Stomach (tissue), 19 donors: ENCODE measurements at places on chromosomes 2 and 18. TPM values are rescaled to one million over a fixed set of nuclear protein-coding genes. Genes with fewer than 3 reads are reported as not detected.

The STARD6 gene
- polyA plus RNA-seq: not detected

The PIGN gene
- 4.4 TPM for polyA plus RNA-seq

The GPR75 gene
- 0.15 TPM for polyA plus RNA-seq

The GTF3C2 gene
- polyA plus RNA-seq: 28.3 TPM

The SPDYA gene
- polyA plus RNA-seq: not detected

DNA sequence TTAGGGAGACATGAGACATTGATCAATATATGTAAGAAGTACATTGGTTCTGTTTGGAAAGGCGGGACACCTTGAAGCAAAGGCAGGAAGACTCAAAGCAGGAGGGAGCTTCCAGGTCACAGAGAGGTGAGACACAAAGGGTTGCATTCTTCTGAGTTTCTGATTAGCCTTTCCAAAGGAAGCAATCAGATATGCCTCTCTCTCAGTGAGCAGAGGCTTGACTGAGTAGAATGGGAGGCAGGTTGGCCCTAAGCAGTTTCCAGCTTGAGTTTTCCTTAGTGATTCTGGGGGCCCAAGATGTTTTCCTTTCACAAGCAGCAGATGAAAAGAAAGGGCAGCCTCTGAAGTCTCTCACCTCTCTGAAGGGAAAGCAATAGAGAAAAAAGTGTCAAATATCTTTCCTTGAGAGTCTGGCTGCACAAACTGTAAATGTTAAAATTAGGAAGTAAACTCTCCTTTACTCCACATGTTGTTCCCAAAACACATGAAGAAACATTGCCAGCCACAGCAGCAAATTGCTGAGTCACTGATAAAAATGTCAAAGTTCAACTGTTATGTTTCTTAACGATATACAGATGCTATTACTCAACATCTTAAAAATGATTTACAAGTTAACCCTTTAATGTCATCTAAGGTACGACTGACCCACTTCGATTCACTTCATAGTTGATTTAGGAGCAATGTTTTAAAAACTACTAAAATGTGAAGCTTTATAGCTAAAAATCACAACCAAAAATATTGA, 40.3 kb downstream of the CYB5A start:
- peaks cover 14% of the 10 kb centered on the region for H3K4me1 ChIP-seq
- no peak overlapping the region for H3K4me3 ChIP-seq
- H3K27me3 ChIP-seq: no peaks in the 10 kb centered on the region
- no peaks in the 10 kb centered on the region for H3K36me3 ChIP-seq
- peak overlapping the region; percentile 73 for H3K27ac ChIP-seq

GRCh38 chr18:8662560-8663255, 42.6 kb upstream of the MTCL1 start:
- no peak overlapping the region for H3K4me3 ChIP-seq
- H3K27me3 ChIP-seq: peaks cover 5% of the 10 kb centered on the region
- DNase-seq: no peak
- H3K27ac ChIP-seq: no peak overlapping the region
- peaks cover 9% of the 10 kb centered on the region for H3K4me1 ChIP-seq
- H3K36me3 ChIP-seq: no peaks in the 10 kb centered on the region

GRCh38 chr18:23540867-23541266, 37.6 kb downstream of the RMC1 start:
- H3K4me1 ChIP-seq: no peaks in the 10 kb centered on the region
- peak; percentile 26 for DNase-seq
- no peaks in the 10 kb centered on the region for H3K27me3 ChIP-seq
- H3K27ac ChIP-seq: no peak overlapping the region

DNA sequence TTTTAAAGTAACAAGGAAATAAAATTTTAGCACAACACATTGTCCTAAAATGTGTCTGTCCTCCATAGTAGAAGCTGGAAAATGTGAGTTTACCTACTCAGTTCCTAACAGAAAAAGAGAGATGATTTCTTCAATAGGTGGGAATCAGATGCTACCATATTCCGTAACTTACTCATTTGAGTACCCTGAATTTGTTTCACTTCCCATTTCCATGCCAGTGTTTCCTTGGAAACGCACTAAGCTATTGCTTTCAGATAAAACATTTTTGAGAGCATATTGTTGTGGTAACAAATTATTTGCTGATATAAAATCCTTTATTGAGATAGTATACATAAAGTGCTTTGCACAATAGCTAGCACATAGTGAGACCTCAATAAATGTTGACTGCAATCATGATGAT, 137.5 kb upstream of the BARD1 start:
- H3K27me3 ChIP-seq: no peaks in the 10 kb centered on the region
- no peaks in the 10 kb centered on the region for H3K4me1 ChIP-seq
- no peak overlapping the region for H3K27ac ChIP-seq

DNA sequence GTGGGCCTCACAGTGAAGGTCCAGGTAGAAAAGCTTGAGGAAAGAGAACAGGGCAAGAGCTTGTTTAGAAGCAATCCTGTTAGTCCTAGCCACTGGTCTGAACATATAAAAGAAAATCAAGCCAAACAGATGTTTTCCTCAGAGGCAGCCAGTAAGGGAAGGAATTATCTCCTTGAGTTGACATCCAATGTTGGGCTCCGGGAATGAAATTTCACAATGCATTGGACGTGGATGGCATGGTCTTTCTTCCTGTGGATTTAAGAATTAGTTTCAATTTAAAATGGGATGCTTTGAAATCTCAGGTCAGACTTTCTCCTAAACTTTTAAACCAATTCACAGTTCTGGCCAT, 92.1 kb downstream of the ACKR3 start:
- no peaks in the 10 kb centered on the region for H3K36me3 ChIP-seq
- H3K4me3 ChIP-seq: no peak overlapping the region
- no peaks in the 10 kb centered on the region for H3K27me3 ChIP-seq
- DNase-seq: no peak

- no peaks in the 10 kb centered on the region for H3K36me3 ChIP-seq
- DNase-seq: no peak
- H3K27me3 ChIP-seq: no peaks in the 10 kb centered on the region
- H3K4me3 ChIP-seq: no peak overlapping the region
Observed at GRCh38 chr2:60127191-60127590, 426.3 kb downstream of the BCL11A start.

DNA sequence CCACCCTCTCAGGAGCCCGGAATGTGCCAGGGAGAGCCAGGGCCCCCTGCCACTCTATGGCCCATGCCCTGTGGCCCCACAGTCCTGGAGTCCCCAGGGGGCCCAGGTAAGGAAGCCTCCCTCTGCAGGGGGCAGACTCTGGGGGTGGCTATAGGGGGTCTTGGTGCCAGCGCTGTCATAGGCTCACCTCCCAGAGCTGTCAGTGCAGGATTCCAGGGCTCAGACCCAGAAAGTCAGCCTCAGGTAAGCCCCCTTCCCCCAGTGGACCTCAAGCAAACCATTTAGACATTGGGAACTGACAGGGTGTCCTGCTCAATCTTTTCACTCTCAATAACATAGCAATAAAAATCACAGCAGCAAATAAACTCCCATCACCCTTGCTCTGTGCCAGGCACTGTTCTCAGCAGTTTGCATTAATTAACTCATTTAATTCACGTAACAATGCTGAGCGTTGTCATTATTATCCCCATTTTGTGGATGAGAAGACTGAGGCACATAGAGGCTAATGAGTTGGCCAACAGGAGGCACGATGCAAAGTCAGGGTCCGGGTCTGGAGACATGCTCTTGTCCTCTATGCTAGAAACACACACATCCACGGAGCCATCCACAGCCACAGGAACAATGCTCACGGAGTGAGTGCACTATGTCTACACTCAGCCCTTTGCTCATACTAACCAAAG, 79.6 kb downstream of the TNS1 start:
- DNase-seq: no peak
- H3K36me3 ChIP-seq: peaks cover 8% of the 10 kb centered on the region
- H3K27ac ChIP-seq: peak overlapping the region; percentile 92
- peaks cover 99% of the 10 kb centered on the region for H3K4me1 ChIP-seq

DNA sequence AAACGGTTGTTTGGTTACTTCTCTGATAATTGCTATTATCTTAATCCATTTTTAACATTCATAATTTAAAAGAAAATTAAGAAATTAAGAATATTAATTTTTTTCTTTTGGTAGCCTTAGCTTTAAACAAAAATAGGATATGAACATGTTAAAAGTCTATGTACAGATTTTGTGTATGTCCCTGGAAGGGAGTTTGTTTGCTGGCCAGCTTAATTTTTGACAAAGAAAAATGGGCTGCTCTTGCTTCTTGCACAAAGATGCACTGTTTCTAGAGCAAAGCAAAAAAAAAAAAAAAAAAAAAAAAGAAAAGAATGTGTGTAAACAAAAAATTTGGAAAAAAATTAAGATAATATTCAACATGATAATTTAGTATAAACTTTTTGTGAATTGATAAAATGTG, 1.3 kb downstream of the RFTN2 start:
- no peaks in the 10 kb centered on the region for H3K27me3 ChIP-seq
- DNase-seq: no peak
- peak overlapping the region; percentile 25 for H3K4me3 ChIP-seq
- no peak overlapping the region for H3K27ac ChIP-seq
- no peaks in the 10 kb centered on the region for H3K36me3 ChIP-seq

- DNase-seq: no peak
- no peaks in the 10 kb centered on the region for H3K27me3 ChIP-seq
- H3K36me3 ChIP-seq: no peaks in the 10 kb centered on the region
- H3K27ac ChIP-seq: no peak overlapping the region
- H3K4me3 ChIP-seq: no peak overlapping the region
Observed at GRCh38 chr2:208426412-208427045, 19.9 kb downstream of the PTH2R start.
